ENCODE measurements at places on chromosomes 3 and 15.

DNA sequence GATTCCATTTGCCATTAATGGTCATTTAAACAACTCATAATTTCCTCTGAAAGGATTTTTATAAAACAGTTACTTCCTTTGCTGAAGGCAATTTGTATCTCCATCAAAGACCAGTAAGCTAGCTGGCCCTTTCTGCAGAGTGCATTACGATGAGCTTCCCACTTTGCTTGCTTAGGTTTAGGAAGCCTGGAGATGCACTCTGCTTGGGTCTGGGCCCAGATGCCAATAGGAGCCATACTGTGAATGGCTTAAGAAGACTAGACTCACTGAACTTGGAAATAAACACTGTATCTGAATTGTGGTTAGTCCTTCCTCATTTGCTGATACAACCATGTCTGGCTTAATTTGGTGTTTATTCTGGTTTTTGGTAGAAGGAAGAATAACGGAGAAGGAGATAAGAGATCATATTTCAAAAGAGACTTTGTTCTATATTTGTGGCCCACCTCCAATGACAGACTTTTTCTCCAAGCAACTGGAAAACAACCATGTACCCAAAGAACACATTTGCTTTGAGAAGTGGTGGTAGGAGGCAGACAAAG is 38.1 kb downstream of the OXNAD1 start:
- no peak for DNase-seq
- no peak overlapping the region for H3K4me3 ChIP-seq
- no peaks in the 10 kb centered on the region for H3K36me3 ChIP-seq

DNA sequence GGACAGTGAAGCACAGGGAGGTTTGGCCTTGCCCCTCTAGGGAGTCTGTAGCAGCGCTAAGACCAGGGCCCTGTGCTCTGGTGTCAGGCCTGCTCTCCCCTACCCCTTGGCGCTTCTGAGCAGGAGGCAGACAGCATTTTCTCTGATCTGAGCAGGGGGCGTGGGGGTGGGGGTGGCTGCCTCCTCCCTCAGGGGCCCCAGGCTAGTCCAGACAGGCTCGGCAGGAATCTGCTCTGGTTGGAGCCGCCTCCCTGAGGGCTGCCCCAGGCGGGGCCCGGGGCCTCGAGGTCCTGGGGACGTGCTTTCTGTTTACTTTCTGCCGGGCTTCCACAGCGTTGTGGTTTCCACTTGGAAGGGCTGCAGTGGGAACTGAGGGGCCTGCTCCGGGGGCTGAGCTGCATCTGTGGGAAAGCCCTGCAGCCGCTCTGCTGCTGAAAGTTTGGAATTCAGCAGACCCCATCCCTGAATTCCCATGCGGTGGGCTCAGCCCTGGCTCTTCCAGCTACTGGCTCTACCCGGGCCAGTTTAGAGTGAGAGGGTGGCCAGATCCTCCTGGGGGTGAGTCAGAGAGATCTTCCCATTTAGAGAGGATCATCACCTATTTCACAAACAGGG is 105.4 kb downstream of the LINGO1 start:
- no peak for DNase-seq
- no peak overlapping the region for H3K4me3 ChIP-seq
- H3K27me3 ChIP-seq = no peaks in the 10 kb centered on the region
- peaks cover 7% of the 10 kb centered on the region for H3K4me1 ChIP-seq

DNA sequence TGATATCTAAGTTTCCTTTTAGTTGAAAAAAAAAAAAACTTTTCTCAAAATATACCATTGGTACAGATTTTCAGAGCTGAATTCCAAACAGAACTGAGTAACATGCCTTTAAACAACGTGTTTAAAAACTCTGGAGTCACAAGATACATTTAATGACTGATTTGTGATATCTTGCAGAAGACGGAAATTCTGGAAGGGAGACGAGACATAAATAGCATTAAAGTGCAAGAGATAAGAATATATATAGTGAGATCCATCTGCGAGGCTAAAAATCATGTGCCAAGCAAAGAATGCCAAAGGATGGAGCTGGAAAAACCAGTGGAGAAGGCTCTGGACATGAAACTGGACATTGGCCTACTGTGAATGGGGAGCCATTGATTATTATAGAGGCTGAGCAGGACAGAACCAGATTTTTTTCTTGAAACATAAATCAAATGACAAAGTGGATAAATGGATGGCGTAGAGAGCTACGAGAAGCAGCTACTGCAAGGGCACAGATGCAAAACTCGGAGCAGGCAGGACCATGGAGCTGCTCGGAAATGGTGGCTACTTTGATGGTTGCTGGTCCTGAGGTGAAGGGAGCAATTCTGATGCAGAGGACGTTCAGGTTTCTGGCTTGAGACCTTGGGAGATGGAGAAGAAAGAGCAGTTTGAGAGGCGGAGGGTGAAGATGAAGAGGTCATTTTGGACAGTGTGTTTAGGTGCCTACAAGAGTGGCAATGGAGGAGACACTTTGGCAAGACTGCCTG is 88.8 kb downstream of the CPN2 start:
- H3K4me1 ChIP-seq = peaks cover 2% of the 10 kb centered on the region
- no peak for DNase-seq

GRCh38 chr3:160956785-160957184 is 148.4 kb downstream of the B3GALNT1 start:
- no peaks in the 10 kb centered on the region for H3K4me1 ChIP-seq
- DNase-seq = no peak
- H3K36me3 ChIP-seq = no peaks in the 10 kb centered on the region
- no peak overlapping the region for H3K4me3 ChIP-seq
- no peak overlapping the region for H3K27ac ChIP-seq

DNA sequence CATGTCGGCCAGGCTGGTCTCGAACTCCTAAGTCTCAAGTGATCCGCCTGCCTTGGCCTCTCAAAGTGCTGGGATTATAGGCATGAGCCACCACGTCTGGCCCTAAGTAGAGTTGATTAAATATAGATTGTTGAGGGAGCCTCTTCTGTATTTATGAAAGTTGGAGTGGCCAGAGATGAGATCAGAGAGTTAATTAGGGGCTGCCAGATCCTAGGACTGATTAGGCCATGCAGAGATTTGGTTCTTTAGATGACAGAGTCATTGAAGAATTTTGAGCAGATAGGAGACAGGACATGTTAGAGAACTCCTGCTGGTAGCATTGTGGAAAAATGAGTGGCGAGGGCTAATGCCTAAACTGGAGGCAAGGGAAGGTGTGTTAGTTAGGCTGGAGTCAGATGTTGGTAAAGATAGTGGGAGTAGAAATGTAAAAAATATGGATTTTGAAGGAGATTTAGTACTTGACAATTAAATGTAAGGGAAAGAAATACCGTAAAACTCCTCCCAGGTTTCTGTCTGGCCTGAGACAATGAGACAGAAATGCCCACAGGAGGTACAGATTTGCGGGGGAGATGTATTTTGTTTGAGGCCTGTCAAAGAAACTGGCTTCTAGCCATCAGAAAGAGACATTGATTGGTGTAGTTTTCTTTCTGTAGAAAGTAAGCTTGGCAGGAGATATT is 23.4 kb downstream of the SACM1L start:
- no peak for DNase-seq
- no peak overlapping the region for H3K4me3 ChIP-seq
- H3K27me3 ChIP-seq = no peaks in the 10 kb centered on the region
- H3K36me3 ChIP-seq = peaks cover 6% of the 10 kb centered on the region
- H3K27ac ChIP-seq = no peak overlapping the region

GRCh38 chr3:112377568-112378071 is 44.7 kb downstream of the CD200 start:
- no peak overlapping the region for H3K27ac ChIP-seq
- H3K27me3 ChIP-seq = no peaks in the 10 kb centered on the region
- no peak overlapping the region for H3K4me3 ChIP-seq
- H3K36me3 ChIP-seq = no peaks in the 10 kb centered on the region

DNA sequence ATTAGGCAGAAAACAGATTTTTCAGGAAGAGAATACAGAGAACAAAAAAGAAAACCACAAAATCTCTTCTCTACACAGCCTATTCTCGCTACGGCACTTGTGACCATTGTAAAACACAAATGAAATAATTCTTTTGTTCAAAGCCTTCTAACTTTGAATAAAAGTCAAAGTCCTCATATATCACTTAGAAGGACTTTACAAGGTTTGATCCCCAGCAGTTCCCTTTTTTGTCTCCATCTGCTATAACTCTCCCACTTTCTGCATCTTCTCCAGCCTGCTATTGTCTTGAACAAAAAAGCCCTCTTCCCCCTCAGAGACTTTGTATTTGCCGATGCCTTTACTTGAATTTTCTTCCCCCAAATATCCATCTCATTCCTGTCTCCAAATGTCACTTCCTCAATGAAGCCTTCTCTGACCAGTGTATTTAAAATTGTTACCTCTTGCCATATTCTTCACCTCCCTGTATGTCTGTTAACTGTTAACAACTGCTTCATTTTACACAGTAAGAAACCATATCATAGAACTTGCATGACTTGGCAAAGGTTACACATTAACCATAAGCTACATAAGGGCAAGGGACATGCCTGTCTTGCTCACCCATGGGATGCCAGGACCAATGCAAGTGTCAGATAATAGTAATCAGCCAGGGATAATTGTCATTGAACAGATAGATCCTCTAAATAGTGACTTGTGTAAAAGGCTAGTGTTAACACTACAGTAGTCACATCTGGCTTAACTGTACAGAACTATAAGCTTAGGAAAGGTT is 122.4 kb downstream of the CBLB start:
- no peaks in the 10 kb centered on the region for H3K27me3 ChIP-seq
- H3K4me1 ChIP-seq = no peaks in the 10 kb centered on the region
- H3K4me3 ChIP-seq = no peak overlapping the region
- no peak for DNase-seq

DNA sequence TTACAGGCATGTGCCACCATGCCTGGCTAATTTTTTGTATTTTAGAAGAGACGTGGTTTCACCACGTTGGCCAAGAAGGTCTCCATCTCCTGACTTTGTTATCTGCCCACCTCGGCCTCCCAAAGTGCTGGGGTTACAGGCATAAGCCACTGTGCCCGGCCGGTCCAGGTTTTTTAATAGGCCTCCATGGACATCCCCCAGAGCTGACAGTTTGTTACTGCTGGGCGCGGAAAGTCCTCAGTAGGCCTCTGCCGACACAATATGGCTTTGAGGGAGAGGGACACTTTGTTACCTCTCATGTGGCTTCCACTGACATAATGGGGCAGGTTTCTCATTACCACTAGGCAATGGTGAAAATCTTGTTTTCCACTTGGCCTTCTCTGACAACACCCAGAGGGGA is 152.0 kb downstream of the WNT7A start:
- no peaks in the 10 kb centered on the region for H3K4me1 ChIP-seq
- no peaks in the 10 kb centered on the region for H3K36me3 ChIP-seq
- no peak overlapping the region for H3K27ac ChIP-seq
- H3K27me3 ChIP-seq = no peaks in the 10 kb centered on the region
- H3K4me3 ChIP-seq = no peak overlapping the region

Measured in iPS DF 6.9 (cell line).